ENCODE measurements at places on chromosomes 16 and 17.

DNA sequence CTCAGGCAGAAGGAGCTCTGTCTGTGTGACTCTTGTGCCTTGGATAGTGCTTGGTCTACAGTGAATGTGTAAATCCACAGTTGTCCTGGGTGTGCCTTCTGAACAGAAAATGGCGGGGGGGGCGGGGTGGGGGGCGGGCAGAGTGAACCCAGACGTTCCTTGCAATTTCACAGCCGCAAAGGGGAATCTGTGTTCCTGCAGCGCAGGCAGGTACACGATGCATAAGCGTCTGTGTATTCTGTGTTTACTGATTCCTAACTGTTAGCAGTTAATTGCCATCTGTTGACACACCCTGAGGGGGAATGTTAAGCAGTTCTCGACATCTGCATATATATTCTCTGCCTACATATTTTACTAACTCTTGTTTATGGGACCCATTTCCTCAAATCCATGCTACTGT lies 123.5 kb upstream of the ZFHX3 start:
- H3K4me1 ChIP-seq = peaks cover 7% of the 10 kb centered on the region
- no peaks in the 10 kb centered on the region for H3K36me3 ChIP-seq
- H3K27me3 ChIP-seq = no peaks in the 10 kb centered on the region
- H3K4me3 ChIP-seq = no peak overlapping the region
- no peak for DNase-seq

DNA sequence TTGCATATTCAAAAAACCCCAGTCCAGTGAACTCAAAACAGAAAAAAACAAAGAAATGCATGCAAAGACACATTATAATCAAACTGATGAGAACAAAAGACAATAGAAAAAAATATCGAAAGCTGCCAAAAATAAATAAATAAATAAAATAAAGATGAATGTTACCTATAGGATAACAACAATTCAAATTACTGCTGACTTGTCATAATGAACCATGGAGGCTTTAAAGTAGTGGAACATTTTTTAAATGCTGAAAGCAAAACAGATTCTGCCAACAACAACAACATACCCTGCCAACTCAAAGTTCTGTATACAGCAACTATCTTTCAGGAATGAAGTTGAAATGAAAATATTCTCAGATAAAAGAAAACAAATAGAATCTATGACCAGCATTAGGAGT lies 116.6 kb downstream of the CBLN1 start:
- no peak overlapping the region for H3K4me3 ChIP-seq
- H3K27ac ChIP-seq = no peak overlapping the region
- no peak for DNase-seq
- no peaks in the 10 kb centered on the region for H3K27me3 ChIP-seq

DNA sequence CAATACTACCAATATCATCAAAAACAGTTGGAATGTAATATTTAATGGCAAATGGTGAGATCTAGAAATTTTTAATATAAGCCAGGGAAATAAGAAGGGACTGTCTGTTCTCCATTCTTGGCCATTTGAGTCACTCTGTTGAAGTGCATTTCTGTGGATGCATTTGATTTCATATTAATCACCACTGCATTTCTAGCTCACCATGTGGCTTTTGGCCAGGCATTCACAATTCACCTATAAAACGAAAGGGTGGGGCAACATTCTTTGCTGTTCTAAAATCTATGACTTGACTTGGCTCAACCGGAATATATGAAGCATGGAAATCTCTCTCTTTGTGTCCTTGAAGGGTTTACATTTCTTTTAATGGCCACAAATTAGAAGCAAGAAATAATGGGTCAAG lies 483.0 kb downstream of the SLC39A11 start:
- no peak overlapping the region for H3K4me3 ChIP-seq
- no peak overlapping the region for H3K27ac ChIP-seq
- no peak for DNase-seq
- no peaks in the 10 kb centered on the region for H3K4me1 ChIP-seq
- H3K27me3 ChIP-seq = peaks cover 28% of the 10 kb centered on the region
- H3K36me3 ChIP-seq = no peaks in the 10 kb centered on the region

GRCh38 chr17:63634816-63635215 lies 12.6 kb downstream of the MAP3K3 start:
- H3K36me3 ChIP-seq = peaks cover 29% of the 10 kb centered on the region
- H3K4me3 ChIP-seq = no peak overlapping the region

DNA sequence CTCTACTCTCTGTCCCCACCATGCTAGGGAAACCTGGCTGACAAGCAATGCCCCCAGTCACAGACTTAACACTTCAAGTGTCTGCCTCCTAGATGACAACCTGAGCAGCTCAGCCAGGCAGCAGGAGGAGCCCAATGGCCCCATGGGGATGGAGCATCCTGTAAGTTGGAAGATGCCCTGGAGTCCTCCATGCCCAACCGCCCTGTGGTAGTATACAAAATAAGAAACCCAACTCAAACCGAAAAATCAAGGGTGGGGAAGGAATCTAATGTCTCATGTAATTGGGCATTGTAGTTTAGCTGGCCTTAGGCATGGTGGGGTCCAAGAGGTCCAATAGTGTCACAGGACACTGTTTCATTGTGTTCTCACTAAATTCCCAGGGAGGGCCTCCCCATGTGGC lies 104.0 kb downstream of the AIPL1 start:
- H3K27ac ChIP-seq = no peak overlapping the region
- H3K4me3 ChIP-seq = no peak overlapping the region
- H3K36me3 ChIP-seq = no peaks in the 10 kb centered on the region
- peaks cover 7% of the 10 kb centered on the region for H3K27me3 ChIP-seq
- DNase-seq = no peak

DNA sequence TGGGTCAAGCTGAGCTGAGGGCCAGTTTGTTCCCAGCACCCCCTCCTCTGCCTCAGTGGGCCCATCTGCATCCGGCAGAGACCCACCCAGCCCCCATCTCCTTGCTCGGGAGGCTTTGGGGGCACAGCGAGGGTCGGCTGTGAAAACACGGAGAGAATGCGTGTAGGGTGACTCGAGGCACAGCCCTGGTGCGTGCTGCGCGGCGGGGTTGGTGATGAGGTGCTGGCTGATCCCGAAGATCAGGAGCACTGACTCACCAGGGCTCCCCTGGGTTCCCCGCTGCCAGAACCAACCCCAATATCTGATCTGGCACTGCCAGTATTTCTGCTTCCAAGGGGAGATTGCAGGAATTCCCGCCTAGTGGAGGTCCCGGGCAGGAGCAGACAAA lies 7.5 kb upstream of the KRT17 start:
- no peaks in the 10 kb centered on the region for H3K4me1 ChIP-seq
- no peaks in the 10 kb centered on the region for H3K36me3 ChIP-seq
- H3K27me3 ChIP-seq = no peaks in the 10 kb centered on the region
- DNase-seq = no peak

GRCh38 chr16:23584186-23585076 lies 11.7 kb downstream of the NDUFAB1 start:
- DNase-seq = no peak
- H3K27me3 ChIP-seq = no peaks in the 10 kb centered on the region
- no peak overlapping the region for H3K27ac ChIP-seq
- H3K36me3 ChIP-seq = peaks cover 33% of the 10 kb centered on the region
- H3K4me3 ChIP-seq = no peak overlapping the region

Measured in activated T-helper 1 cell treated with anti-CD3 and anti-CD28 coated beads, Interleukin-12 subunit alpha, Interleukin-12 subunit beta, Interleukin-2, Interleukin-4 antibody, amounts not matched to agents 30 ng/mL and 10 ng/mL and 1 ng/mL, durations not matched to agents 14 hours and 24 hours and 36 hours (primary cell).